Posterior cingulate gyrus (tissue), 11 donors: ENCODE measurements at places on chromosomes 3 and 15.

DNA sequence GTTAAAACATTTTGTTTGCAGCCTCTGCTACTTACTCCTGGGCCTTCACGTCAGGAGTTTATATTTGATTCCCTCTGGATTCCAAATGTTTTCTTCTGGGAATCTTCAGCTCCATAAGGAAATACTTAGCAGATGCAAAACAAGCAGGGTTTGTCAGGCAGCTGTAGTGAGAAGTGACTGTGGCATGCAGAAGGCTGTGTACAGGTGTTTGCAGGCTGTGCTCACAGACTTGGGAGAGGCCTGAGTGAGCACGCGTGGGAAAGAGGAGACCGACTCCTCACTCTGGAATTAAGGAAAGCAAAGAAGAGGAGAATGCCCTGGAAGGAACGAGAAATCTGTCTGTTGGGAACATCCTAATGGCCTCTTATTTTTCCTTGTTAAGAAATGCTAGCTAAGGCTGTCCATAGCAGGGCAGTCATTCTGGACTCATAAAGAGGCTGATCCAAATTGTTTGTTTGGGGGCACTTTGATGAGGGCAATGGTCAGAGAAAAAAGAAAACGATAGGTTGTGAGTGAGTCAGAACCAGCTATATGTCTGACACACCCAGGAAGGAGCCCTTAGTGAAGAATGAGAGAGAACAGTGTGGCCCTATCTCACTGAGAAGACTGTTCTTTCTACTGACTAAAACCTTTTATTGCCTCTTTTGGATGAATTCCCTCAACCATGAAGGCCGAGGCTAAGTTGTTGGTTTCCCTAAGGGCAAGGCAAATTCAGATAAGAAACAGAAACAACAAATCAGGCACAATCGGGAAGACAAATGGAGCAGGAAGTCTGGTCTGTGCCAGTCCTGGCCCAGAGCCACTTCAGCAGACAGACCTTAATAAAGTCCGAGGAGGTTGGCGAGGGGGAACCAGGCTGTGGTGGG lies 82.6 kb downstream of the TGFBR2 start:
- no peak for DNase-seq

GRCh38 chr3:75265897-75266296 lies 398.2 kb upstream of the FRG2C start:
- DNase-seq: no peak

- DNase-seq: no peak
Measured at GRCh38 chr3:194561306-194561974, 71.8 kb downstream of the TMEM44 start.

DNA sequence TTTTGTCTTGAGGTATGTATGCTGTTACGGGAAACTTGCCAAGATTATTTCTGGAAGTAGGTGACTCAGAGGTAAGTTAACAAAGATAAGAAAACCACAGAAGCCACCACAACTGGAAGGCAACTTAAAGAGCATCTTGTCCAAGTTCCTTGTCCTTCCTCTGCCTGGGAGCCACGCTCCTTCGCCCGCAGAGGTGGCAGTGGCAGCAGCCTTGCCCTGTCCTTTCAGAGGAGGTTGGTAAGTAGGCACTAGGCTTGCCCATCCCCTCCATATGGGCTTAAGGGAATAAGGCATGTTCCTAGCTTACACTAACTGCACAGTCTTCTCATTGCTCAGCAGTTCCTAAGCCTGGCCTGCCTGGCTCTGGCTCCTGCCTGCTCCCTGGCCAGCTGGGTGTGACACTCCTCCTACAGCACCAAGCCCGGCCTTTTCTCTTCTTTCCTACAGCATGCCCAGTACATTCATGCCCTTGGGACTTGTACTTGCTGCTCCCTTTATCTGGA lies 48.0 kb upstream of the RAB6B start:
- no peak for DNase-seq

GRCh38 chr15:49715211-49715610 lies 94.4 kb downstream of the DTWD1 start:
- no peak for DNase-seq

GRCh38 chr3:123949641-123950040 lies 11.4 kb downstream of the CCDC14 start:
- DNase-seq: no peak

- no peak for DNase-seq
Measured at GRCh38 chr15:70383856-70384255, 286.1 kb upstream of the TLE3 start.

DNA sequence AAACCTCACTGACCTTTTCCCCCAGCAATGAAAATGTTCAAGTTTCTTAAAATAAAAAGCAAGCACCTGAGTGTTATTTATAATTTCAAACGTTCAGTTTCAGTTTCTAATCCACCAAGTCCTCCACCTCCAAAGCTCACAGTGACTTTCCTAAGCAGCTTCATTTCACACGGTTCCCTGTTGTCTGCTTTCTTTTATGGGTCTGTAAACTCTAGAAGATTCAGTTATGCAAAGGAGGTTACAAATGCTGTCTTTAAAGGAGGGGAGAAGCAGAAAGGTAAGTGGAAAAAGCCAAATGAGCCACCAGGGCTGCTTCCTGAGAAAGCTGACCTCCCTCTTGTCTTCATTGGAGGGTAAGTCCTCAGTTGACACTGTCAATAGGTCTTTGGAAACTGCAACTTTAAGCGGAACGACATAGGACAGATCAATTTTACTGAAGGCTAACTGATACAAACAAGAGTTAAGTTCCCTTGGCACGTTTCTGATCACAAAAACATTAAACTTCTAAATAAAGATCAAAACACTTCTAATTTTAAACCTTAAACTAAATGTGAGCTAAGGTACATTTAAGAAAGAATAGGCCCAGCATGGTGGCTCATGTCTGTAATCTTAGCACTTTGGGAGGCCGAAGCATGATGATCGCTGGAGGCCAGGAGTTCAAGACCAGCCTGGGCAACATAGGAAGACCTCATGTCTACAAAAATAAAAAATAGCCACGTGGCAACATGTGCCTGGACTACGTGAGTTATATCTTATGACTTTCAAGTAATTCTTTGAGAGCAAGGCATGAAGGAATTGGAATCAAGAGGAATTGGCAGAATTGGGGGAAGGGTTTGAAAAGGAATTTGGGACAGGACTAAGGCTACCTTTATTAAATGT lies 151.9 kb upstream of the UBE2E1 start:
- no peak for DNase-seq

DNA sequence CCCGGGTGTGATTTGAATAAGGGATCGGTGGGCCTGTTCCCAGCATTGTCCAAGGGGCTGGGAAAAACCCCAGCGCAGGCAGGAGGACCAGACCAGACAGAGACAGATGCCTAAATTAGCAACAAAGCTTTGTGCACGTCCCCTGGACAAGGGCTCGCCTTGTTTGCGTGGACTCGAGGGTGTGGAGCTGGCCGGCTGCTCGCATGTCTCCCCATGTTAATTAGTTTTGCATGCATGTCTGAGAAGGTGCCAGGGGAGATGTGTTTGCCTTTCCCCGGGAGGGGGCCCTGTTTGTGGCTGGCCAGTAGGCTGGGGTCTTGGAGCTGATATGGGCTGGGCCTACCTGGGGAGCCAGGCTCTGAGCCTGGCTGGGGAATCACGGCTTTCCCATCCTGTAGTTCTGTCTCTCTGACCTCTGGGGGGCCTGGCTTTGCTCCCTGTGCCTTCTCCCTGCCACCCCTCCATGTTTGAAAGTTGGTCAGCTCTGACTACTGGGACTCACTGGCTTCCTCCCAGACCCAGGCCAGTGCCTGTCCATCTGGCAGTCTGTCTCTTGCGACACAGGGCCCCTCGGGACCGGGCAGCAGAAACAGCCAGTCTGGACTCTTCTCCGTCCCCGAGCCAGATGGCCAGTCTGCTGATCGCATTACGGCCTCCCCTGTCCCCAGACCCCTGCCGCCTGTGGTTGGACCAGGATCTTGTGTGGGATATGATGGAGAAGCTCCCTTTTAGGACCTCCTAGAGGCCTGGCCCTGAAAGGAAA lies 55.4 kb upstream of the POLG start:
- DNase-seq: no peak

DNA sequence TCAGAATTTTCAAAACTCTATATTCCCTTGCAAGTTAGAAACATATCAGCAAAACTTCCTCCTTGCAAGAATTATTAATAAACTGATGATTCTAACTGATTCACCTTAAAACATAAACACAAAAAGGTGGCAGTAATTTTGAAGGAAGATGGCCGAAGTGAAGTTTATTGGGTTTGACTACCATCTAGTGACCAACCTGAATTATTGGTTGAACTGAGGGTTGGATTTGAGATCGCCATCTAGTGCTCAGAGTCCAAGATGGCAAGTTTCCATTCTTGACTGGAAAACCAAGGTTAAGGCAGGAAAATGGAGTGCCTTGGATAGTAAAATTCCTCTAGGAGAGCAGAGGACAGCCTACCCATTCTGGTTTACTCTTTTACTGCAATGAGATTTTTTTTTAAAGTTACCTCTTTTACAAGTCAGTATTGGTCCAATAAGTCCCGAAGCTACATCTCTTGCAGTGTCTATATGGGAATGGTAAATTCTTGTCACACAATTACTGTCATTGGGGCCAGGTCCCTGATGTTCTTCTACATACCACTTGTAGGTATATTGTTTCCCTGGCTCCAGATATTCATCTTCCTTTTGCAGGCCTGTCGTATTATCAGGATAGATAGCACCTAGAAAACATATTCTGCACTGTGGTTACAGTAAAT lies 51.6 kb upstream of the CP start:
- peak; percentile 36 for DNase-seq

GRCh38 chr3:184275961-184276910 lies at the start of gene ECE2:
TSS of gene ECE2 (plus strand) at chr3:184276022. CDS start at chr3:184276154, 132 bp downstream.
- DNase-seq: no peak

- DNase-seq: no peak
Measured at GRCh38 chr15:69482686-69483256, 30.2 kb downstream of the RPLP1 start.

- no peak for DNase-seq
Measured at GRCh38 chr3:45145223-45145622, 955 bp downstream of the CDCP1 start.

DNA sequence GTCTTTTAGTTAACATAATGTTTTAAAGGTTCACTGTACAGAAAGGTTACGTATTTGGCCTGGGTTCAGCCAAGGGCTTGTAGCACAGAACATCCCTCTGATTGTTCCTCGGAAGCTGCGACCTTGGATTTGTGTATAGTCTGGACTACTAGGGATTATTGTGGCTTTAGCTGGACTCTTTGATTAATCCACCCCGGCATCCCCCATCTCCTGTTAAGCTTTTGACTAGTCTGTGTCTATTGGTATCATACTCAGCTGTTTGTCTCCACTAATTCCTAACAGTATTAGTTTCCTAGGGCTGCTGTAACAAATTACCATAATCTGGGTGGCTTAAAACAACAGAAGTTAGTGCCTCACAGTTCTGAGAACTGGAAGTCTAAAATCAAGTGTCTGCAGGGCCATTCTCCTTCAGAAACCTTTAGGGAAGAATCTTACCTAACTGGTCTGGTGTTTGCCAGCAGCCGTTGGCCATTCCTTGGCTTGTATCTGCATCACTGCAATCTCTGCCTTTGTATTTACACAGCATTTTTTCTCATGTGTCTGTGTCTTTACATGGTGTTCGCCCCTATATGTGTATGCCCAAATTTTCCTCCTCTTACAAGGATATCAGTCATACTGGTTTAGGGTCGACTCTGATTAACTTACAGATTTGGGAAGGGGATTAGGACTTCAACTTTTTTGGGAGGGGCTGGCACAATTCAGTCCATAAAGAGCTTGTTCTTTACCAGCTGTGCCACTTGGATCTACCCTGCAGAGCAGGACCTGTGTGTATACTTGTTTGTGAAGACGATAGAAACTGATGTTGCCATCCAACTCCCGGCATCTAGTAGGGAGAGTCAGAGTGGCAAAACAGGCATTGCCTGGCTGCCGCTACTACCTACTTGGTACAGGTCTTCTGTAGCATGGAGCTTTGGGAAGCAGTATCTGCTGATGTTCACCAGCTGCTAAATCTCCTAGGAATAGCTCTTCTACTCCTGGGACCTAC lies 117.8 kb downstream of the UBE2E2 start:
- DNase-seq: no peak

- no peak for DNase-seq
Measured at GRCh38 chr15:55816017-55816416, 73.1 kb upstream of the PRTG start.

GRCh38 chr3:58564456-58565160 lies 12.6 kb downstream of the FAM107A start:
- DNase-seq: no peak

- DNase-seq: no peak
Measured at GRCh38 chr3:191019855-191020254, 157.4 kb upstream of the GMNC start.

GRCh38 chr3:179871782-179872181 lies 165.0 kb downstream of the PEX5L start:
- DNase-seq: no peak

- DNase-seq: no peak
Measured at GRCh38 chr3:173870976-173871375, 473.4 kb downstream of the NLGN1 start.

DNA sequence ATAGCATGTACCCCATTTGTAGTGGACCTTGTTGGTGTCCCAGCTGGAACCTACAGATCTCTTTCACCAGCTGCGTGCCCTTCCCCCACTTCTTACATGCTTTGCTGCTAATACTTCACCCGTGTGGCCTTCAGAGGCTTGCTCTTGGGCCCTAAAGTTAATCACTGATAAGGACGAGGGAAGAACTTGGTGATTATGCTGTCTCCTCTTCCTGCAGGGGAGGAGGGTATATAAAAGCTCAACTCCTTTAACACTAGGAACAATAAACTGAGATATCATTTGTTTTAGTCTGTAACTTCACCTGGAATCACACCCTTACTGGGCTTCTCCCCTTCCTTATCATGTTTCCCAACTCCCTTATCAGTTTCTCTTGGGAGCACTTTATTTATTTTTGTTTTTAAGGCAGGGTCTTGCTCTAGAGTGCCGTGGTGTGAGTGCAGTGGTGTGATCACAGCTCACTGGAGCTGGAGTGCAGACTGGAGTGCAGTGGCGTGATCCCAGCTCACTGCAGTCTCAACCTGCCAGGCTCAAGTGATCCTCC lies 43.2 kb upstream of the PIK3R4 start:
- DNase-seq: no peak

DNA sequence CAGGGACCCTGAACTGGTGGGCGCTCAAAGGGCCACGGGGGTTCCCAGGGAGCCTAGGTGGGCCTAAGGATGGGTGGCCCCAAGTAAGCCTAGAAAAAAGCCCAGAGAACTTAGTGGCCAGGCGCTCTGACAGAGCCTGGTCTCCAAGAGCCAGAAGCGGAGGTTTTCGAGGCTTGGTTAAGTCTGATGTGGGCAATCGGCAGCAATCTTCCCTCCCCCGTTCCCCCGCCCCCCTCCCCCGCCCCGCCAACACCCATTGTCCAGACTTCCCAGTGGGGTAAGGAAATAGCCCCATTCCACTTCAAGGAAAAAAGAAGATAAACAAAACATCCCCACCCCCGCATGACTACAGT lies 6.7 kb downstream of the EOMES start:
- no peak for DNase-seq

- no peak for DNase-seq
Measured at GRCh38 chr3:104648823-104649222, 717.9 kb upstream of the ALCAM start.

GRCh38 chr3:53496984-53497383 lies 2.6 kb downstream of the CACNA1D start:
- no peak for DNase-seq

- no peak for DNase-seq
Measured at GRCh38 chr3:27714692-27715453, 7.2 kb downstream of the EOMES start.

GRCh38 chr3:143201870-143202752 lies 82.5 kb downstream of the CHST2 start:
- DNase-seq: no peak

GRCh38 chr3:59784164-59784563 lies 734.3 kb upstream of the CFAP20DC start:
- DNase-seq: no peak

GRCh38 chr3:55017876-55018275 lies 90.0 kb upstream of the LRTM1 start:
- DNase-seq: no peak
